ENCODE measurements at places on chromosomes 12 and 14.

DNA sequence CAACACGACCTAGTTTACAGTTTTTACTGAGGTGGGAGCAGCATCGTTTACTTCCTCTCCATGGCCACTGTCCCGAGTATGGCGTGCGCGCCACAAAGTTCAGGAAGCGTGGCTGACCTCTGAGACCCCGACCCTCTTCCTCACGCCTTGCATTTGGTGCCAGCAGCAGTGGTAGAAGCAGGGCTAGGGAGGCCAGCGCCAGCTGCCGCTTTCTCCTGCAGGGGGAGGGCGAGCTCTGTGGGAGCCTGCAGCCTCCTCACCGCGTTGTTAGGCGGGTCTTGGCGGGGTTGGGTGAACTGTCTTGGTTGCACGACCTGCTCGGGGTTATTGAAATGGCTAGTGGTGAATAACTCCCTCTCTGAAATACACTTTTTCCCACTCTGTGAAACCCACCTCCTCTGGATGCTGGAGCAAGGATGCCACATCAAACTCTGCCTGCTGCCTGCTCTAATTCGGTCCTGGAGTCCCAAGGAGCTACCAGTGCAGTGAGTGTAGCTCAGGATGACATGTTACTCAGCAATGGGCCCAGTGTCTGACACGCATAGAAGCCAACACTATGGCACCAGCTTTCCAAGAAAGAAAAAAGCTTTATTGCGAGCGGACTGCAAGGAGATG is 22.3 kb upstream of the TDRD9 start:
- no peak for DNase-seq

DNA sequence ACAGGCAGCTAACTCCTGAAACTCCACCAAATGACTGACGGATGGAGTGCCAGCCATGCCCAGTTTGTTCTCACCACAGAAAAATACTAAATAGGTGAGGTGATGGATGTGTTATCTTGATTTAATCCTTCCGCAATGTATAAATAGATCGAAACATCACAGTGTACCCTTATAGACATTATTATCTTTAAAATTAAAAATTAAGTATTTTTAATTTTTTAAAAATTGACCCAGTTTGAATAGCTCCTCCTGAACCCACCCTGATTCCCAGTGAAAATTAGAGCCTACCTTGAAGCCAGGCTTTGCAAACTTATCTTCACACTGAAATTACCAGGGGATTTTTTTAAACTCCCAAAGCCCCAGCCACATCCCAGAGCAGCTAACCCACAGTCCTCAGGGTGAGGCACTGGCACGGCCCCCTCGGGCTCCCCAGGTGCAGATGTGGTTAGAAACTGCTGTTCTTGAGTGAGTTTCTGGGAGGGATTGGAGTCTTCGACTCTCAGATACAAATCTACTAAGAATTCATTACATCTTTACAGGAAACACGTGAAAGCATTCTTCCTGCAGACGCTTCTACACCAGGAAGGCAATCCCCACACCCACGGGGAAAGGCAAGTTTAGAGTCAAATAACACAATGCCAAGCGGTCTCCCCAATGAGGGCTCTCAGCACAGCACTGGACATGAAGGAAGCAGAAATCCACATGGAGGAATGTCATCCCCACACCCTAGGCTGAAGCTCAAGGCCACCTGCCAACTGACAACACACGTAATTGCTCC is 126.4 kb downstream of the RIMBP2 start:
- DNase-seq = no peak

- no peak for DNase-seq
These were observed 1023.0 kb upstream of the ATXN7L3B start for GRCh38 chr12:73514672-73515071.

DNA sequence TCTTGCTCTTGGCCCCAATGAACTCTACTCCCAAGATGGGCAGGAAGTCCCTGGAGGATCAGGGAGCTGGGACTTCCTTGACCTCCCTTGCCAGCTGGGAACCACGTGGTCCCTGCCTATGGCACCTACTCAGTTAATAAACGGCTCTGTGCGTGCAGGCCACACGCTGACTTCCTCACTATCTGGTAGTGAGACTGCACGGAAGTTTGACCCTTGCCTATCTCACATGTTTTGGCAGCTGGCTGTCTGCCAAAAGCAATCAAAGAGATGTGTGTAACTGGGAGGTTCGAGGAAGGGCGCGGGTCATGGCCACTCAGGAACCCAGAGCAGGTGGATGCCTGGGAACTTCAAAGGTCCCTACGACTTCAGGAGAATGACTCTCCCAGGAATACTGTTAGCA is 57.9 kb downstream of the RFLNA start:
- no peak for DNase-seq

GRCh38 chr12:93145086-93145485 is 216.0 kb upstream of the EEA1 start:
- DNase-seq = no peak

DNA sequence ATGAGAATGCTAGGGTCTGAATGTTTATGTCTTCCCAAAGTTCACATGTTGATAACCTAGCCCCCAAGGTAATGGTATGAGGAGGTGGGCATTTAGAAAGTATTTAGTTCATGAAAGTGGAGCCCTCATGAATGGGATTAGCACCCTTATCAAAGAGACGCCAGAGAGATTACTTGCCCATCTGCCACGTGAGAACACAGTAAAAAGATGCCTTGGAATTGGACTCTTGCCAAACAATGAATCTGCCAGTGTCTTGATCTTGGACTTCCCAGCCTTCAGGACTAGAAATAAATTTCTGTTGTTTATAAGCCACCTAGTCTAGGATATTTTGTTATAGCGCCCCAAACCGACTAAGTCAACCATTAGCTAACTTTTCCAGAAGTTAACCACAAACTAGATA is 92.0 kb upstream of the SLC38A4 start:
- DNase-seq = no peak

DNA sequence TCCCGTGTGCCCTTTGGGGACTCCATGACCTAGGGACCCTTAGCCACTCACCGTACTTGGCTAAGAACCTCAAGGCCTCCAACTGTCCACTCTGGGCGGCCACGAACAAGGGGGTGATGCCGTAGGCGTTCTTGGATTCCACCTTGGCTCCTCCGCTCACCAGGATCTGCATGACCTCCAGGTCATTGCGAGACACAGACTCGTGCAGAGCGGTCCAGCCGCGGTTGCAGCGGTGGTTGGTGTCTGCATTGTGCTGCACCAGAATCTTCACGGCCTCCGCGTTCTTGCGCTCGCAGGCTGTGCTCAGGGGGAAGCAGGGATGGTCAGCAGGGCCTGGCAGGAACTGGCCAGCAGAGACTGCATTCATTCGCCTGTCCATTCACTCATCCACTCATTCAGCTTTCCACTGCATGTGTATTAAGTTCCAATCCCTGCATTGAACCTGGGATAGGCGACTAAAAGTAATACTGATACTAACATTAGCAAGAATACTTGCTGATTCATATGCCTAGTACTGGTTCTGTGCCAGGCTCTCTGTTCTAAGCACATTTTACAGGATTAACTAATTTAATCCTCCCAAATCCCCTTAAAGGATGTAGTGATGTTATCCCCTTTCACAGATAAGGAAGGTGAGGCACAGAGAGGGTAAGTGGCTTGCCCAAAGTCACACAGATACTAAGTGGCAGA is 23.9 kb downstream of the FAM181A start:
- no peak for DNase-seq

DNA sequence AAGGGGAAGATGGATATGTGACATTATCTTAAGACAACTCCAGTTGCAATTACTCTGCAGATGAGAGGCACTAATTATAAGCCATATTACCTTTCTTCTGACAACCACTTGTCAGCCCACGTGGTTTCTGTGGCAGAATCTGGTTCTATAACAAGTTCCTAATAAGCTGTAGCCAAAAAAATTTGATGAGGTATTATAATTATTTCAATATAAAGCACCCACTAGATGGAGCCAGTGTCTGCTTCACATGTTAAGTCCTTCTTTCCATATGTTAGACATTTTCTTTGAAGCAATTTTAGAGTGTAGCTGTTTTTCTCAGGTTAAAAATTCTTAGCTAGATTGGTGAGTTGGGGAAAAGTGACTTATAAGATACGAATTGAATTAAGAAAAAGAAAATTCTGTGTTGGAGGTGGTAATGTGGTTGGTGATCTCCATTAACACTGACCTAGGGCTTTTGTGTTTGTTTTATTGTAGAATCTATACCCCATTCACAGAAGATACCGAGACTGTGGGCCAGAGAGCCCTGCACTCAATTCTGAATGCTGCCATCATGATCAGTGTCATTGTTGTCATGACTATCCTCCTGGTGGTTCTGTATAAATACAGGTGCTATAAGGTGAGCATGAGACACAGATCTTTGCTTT is 36.9 kb downstream of the PSEN1 start:
- no peak for DNase-seq

- DNase-seq = no peak
These were observed 30.9 kb upstream of the TUBA1C start for GRCh38 chr12:49233842-49234526.

GRCh38 chr14:72796935-72797334 is 97.0 kb downstream of the DPF3 start:
- DNase-seq = no peak

GRCh38 chr12:113612076-113612728 is 140.5 kb upstream of the LHX5 start:
- DNase-seq = no peak

DNA sequence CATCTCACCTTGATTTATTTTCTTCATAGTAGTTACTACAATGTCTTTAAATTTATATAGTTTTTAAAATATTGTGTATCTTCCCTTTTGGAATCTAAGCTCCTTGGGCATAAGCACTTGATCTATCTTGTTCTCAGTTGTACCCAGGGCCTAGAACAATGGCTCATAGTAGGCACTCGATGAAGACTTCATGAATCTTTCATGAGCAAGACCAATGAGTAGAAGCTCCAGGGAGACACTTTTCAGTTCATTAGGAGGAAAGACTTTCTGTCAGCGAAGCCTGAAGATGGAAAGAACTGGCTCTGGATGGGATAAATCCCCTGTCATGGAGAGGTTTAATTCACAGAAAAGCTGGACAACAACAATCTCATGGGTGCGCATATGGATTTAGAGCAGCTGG is 140.2 kb upstream of the CRY1 start:
- no peak for DNase-seq

GRCh38 chr12:97299847-97300246 is 162.8 kb upstream of the RMST start:
- DNase-seq = no peak

DNA sequence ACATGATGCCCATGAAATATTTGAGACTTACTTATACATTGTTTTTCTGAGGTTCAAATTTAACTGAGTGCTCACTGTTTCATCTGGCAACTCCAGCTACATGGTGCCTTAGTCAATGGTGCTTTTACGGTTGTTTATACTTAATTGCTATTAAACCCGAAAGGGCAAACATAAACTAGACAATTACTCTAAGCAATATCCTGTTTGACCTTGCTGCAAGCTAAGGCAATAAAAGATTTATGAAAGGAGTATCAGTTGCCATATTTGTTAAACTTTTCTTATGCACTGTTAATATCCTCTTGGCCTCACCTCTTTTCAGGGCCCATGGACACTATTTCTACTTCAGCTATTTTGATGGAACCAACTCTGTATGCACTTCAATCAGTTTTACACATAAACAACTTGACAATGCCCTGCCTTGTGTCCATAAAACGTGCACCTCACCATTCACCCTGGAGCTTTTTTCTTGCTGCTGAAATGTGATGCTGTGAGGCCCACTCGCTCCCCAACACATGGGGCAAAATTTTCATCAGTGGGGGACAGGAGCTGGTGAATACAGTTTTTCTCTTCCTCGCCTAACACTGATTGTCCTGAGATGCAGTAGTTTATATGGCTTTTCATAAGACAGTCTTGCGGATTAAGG is 64.1 kb upstream of the HIF1A start:
- no peak for DNase-seq

DNA sequence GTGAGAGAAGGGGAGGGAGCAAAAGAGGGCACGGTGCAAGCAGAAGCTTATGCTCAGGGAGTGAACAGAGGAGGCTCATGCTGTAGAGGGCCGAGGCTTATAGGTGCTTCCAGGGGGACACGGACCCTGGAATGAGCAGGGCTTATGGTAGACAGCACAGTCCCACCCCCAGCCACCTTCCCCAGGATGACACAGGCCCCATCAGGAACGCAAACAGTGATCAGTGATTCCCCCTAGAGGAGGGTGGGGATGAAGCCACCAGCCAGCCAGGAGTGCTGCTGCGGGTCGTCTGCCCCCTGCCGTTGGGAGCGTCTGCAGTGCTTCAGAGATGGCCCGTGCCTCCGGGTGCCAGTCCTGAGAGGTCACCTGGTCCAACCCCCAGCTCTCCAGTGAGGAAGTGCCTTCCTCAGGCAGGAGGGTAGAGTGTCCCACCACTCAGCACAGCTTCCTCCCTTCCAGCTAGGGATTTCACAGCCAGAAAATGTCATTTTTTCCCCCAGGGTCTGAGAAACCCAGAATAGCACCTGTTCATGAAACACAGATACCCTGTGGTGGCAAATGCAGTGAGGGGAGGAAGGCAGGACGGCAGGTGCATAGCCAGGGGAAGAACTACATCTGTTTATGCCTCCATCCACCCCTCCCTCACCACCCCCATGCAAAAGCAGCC is 60.7 kb downstream of the SLC6A12 start:
- DNase-seq = peak; percentile 37

DNA sequence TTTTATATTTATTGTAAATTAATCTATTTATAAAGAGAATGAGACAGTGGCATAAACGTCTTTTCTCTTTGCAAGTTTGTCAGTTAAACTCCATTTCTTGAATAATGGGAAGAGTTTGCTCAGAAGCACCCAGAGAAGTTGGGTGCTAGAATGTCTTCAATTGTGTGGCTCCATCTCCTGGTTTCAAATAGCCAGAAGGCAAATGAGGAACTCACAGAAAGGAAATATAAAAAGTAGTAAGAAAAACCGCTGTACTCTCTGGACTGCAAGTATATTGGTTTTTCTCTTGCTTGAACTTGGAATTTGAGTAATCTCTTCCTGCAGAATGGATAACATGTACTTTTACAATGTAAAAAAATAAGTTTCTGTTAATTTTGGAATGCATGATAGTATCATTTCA is 217.5 kb downstream of the DPY19L2 start:
- no peak for DNase-seq

- no peak for DNase-seq
These were observed 9.7 kb upstream of the RIN3 start for GRCh38 chr14:92503756-92504491.

GRCh38 chr12:93397412-93397811 is 19.7 kb downstream of the NUDT4 start:
- DNase-seq = no peak

DNA sequence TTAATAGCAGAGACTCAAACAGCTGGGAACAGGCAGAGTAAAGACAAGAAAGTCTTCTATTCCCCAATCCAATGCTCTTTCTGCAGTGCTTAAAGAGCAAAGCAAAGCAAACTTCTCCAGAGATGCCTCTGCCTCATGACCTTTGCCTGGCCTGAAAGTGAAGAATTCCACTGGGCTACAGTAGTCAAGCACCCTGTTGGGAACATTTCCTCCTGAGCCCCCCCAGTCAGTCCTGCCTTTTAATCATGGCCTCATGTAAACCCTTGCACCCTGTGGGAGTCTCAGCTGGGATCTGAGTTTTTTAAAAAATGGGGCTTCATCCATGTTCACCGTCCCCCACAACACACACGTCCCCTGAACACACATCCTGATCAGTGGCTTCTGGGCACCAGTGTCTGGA is 62.7 kb upstream of the TSPAN11 start:
- no peak for DNase-seq

Measured in stimulated activated CD4-positive, alpha-beta T cell treated with anti-CD3 and anti-CD28 coated beads, Interleukin-1b, Interleukin-23, amount 100 ng/mL, for 4 hours (primary cell).